Motor neuron (in vitro differentiated cells): ENCODE measurements at places on chromosomes 1 and 21. TPM values are rescaled to one million over a fixed set of nuclear protein-coding genes. Genes with fewer than 3 reads are reported as not detected.

The TEX38 gene
- 0.68 and 0.88 TPM in 2 replicates for total RNA-seq

The NBPF20 gene
- total RNA-seq, result 3.1 and 5.7 TPM in 2 replicates

The LCA5L gene
- total RNA-seq, result 3.2 and 4.6 TPM in 2 replicates

The AADACL3 gene
- 0.16 TPM in 1 of 2 replicates, not detected in the other for total RNA-seq

The RAD54L gene
- total RNA-seq, result 8.5 and 9.0 TPM in 2 replicates

The ST3GAL3 gene
- 27.4 and 29.3 TPM in 2 replicates for total RNA-seq

The SAMD11 gene
- 15.2 and 17.7 TPM in 2 replicates for total RNA-seq

The SLC6A17 gene
- 0.46 and 0.58 TPM in 2 replicates for total RNA-seq

The CELA3B gene
- not detected in 2 replicates for total RNA-seq

The ADAM30 gene
- total RNA-seq, result 0.05 and 0.16 TPM in 2 replicates

The LRRC7 gene
- total RNA-seq, result 36.3 and 36.4 TPM in 2 replicates

The RUNX3 gene
- 0.07 TPM in 1 of 2 replicates, not detected in the other for total RNA-seq

The SLC16A4 gene
- 4.6 and 5.3 TPM in 2 replicates for total RNA-seq

The NOTCH2NLA gene
- total RNA-seq, result 22.0 and 26.7 TPM in 2 replicates

The SLC2A5 gene
- total RNA-seq, result 0.90 and 1.6 TPM in 2 replicates

The RAB7B gene
- total RNA-seq, result 1.1 and 2.7 TPM in 2 replicates

The CIART gene
- total RNA-seq, result 0.34 and 0.87 TPM in 2 replicates

The RNF187 gene
- 37.7 and 47.4 TPM in 2 replicates for total RNA-seq

The CYYR1 gene
- total RNA-seq, result 6.7 and 6.9 TPM in 2 replicates

The MECR gene
- total RNA-seq, result 42.9 and 44.1 TPM in 2 replicates

The TDRD10 gene
- total RNA-seq, result 1.3 and 1.5 TPM in 2 replicates

The RGS13 gene
- total RNA-seq, result 0.41 and 0.73 TPM in 2 replicates

The SEMA4A gene
- 0.85 and 4.7 TPM in 2 replicates for total RNA-seq

The ANKRD45 gene
- total RNA-seq, result 0.27 TPM in 1 of 2 replicates, not detected in the other

The SH2D5 gene
- total RNA-seq, result 1.9 and 2.8 TPM in 2 replicates

The RCC1 gene
- total RNA-seq, result 53.9 and 54.9 TPM in 2 replicates

The SLFNL1 gene
- 0.16 and 0.51 TPM in 2 replicates for total RNA-seq

The SYT6 gene
- total RNA-seq, result 0.38 TPM in 1 of 2 replicates, not detected in the other

The UBE2U gene
- total RNA-seq, result not detected in 2 replicates

The GRHL3 gene
- 0.21 and 0.46 TPM in 2 replicates for total RNA-seq

The RWDD3 gene
- 18.6 and 20.8 TPM in 2 replicates for total RNA-seq

The CLEC20A gene
- total RNA-seq, result 0.21 and 0.36 TPM in 2 replicates

The GREM2 gene
- total RNA-seq, result 13.3 and 13.9 TPM in 2 replicates

The PDE4B gene
- total RNA-seq, result 57.5 and 63.1 TPM in 2 replicates

The CLCA1 gene
- total RNA-seq, result not detected in 2 replicates

The LCE1A gene
- total RNA-seq, result not detected in 2 replicates

The MAEL gene
- 0.82 and 1.00 TPM in 2 replicates for total RNA-seq

The CR1L gene
- total RNA-seq, result not detected in 2 replicates

The FCGR3A gene
- total RNA-seq, result 0.46 and 0.68 TPM in 2 replicates

The LENEP gene
- total RNA-seq, result 2.3 and 2.4 TPM in 2 replicates

The SPRR3 gene
- 0.50 TPM in 1 of 2 replicates, not detected in the other for total RNA-seq

The CELA2B gene
- total RNA-seq, result not detected in 2 replicates

The GPR37L1 gene
- 0.60 and 0.81 TPM in 2 replicates for total RNA-seq

The CD5L gene
- total RNA-seq, result 0.24 and 0.28 TPM in 2 replicates

The MPL gene
- total RNA-seq, result not detected in 2 replicates

The C4BPA gene
- not detected in 2 replicates for total RNA-seq

The PCSK9 gene
- 0.05 and 0.25 TPM in 2 replicates for total RNA-seq

The TFF2 gene
- not detected in 2 replicates for total RNA-seq

The ZNF496 gene
- total RNA-seq, result 6.5 and 7.1 TPM in 2 replicates

The VHLL gene
- 1.4 TPM in 2 replicates for total RNA-seq

The HSD3B2 gene
- total RNA-seq, result 0.45 TPM in 1 of 2 replicates, not detected in the other

The CLCA2 gene
- total RNA-seq, result under 0.01 and 0.13 TPM in 2 replicates

The FMN2 gene
- total RNA-seq, result 24.5 and 33.2 TPM in 2 replicates

The S100B gene
- total RNA-seq, result 1.5 and 4.1 TPM in 2 replicates

The CORT gene
- 0.94 and 1.9 TPM in 2 replicates for total RNA-seq

The CPLANE2 gene
- total RNA-seq, result 6.2 and 9.6 TPM in 2 replicates

The S100A7A gene
- total RNA-seq, result 0.66 and 1.0 TPM in 2 replicates

The HES3 gene
- total RNA-seq, result not detected in 2 replicates
